Neuronal stem cell (in vitro differentiated cells): ENCODE measurements at places on chromosomes 16 and 17.

DNA sequence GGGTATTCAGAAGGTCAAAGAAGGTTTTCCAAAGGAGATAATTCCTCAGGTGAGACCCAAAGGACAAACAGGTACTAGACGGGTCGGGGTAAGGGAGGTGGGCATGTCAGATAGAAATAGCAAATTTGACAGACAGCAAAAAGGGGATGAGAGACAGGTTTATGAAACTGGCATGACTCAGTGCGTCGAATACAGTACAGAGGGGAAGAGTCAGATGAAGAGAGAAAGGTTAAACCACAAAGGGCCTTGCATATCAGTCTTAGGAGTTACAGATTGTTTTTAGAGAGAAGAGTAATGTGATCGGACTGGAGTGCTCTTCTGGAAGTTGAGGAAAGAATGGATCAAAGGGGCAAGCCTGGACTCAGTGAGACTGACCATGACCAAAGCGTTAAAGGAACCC is 88.4 kb downstream of the ZZEF1 start:
- DNase-seq = no peak

DNA sequence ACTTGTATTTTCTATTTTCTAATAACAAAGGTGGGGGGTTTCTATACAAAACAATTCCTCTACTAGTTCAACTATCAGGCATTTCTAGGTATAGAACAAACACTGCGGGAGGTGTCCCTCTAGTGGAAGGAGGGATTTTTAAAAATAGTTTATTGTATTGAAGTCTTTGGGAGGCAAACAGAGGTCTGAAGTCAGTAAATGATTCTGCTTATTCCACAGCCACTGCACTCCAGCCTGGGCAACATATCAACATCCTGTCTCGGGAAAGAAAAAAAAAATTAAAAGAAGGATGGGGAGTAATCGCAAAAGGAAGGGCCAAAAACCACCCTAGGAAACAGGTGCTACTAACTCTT is 648 bp upstream of the ERCC4 start:
- no peak for DNase-seq

DNA sequence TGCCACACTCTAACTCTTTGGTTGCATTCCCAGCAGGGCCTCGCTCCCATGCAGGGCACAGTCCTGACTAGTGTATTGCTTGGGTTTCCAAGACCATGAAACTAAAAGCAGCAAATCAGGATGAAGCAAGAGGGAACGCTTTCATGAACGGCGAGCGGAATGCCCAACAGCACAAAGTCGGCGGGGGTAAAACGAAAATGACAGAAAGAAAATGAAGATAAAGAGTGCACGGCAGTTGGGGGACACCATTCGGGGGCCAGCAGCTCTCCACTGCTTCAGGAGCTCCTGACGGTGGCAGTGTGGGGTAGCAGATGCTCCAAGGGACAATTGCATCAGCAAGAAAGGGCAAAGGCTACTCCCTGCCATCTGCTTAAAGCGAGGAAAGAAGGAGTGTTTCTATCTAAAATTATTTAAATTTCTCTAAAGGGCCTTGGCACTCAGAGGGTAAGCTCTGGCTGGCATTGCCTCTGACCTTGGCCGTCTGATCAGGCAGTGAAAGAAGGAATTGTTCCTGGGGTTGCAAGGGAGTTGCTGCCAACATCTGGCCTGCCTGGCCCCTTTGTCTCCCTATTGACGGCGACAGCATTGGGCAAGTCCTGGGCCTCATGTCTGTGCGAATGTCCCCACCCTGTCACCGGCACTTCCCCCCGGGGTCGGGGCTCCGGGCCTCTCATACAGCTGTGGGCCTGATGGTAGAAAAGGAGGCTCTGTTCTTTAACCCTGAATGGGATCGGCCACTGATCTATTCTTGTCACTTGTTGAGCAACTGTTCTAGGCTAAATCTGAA is 138.2 kb downstream of the CMIP start:
- DNase-seq = no peak

GRCh38 chr16:12178251-12178990 is 201.9 kb downstream of the SNX29 start:
- no peak for DNase-seq

DNA sequence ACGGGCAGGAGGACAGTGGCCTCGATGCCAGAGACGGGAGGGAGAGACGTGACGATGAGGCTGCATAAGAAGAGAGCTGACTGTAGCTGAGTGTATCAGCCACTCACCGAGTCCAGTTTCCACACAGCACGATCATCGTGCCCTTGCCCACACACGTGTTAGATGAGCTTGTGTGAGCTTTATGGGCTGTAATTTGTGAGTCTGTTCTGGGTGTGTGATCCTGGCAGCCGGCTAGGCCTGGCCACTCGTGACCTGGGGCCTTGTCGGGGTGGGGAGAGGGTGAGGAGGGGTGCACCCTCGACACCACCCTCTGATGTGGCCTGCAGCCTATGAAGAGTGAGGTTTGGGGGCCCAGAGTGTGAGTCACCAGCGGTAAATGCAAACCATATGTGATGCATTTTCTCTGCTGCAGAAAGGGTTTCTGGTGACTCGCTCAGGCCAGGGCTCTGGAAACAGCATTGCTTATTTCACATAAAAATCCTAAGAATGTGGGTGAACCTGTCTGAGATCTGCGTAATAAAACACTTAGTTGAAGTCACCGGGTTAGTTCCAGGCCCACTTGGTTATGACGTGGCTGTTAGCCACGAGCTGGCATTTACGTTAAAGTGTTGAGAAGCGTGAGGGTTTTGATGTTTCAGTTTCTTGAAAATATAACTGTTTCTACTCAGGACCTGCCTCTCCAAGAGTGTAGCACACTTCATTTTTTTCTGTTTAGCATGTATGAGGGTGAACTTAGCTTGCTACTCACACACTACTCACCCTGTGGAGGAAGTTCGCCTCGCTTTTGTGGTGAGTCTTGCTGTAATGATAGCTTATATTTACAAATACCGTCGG is 4.2 kb downstream of the METRNL start:
- no peak for DNase-seq
